ENCODE measurements at places on chromosomes 16 and 17.

- DNase-seq: no peak
Measured at GRCh38 chr17:79794659-79795511, 2.0 kb downstream of the CBX8 start.

GRCh38 chr17:76081295-76082210, 2.6 kb downstream of the ZACN start:
- no peak for DNase-seq

- DNase-seq: no peak
Measured at GRCh38 chr16:56783344-56783743, 53.4 kb downstream of the NUP93 start.

DNA sequence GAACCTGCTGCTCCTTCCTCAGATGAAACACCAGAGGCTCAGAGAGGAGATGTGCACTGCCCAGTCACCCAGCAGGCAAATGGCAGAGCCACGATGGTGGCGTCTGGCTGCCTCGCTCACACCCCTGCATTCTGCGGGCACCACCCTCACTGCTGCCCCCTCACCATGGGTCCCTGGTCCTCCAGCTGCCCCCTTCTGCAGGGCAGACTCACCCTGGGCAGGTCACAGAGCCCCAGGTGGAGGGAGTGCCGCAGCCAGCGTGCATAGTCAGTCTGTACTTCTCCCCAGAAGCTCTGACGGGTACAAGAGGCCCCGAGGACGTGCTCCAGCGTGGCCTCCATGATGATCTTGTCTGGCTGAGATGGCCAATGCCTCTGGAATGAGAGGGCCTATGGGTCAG, 52.9 kb downstream of the RMI2 start:
- DNase-seq: no peak

DNA sequence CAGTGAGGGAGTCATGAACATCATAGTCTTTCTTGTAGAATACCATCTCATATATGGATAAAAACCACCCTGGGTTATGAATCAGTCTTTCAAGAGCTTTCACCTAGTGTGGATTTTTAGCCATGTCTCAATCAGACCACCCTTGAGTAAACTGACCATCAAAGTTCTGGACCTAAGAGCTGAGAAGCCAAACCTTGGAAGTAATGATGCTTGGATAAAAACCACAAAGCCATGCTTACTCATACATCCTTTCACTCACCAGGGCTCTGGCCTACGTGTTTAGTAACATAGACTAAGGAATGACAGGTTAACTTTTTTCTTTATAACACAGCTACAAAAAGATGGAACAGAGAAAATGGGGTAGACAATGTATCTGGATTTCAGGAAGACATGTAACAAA, 167.2 kb downstream of the STX8 start:
- DNase-seq: no peak

DNA sequence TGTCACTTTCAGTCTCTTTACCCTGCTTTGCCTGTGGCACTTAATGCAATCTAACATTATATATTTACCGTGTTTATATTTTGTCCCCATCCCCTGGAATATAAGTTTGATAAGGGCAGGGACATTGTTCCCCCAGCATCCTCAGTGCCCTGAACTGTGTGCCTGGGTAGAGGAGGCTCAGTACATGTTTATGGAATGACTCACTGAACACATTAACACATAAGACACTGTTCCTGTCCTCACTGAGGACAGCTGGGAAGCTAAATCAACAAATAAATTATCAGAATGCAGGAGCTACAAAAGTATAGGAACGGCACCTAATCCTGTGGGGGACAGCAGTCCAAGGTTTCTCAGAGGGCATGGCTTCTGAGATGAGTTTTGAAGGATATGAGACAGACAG, 27.8 kb downstream of the GRIN2A start:
- DNase-seq: no peak

DNA sequence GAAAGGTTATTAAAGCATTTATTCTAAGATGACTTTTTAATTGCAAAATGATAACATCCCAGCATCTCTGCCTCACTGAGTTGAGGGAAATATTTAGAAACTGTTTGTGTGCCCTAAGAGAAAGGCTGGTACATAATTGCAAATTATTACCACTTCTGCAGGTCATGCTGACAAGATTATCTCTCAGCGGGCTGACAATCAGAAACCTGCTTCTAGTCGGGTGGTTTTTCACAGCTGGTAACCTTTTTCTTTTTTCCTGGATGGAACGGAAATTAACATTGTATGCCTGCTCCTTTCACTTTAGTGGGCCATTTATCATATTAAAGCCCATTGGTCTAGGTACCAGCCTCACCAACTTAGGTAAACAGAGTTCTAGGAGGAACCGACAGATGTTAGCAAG, 17.0 kb upstream of the NUDT7 start:
- no peak for DNase-seq

GRCh38 chr16:74903120-74903519, 81.8 kb downstream of the WDR59 start:
- no peak for DNase-seq

- no peak for DNase-seq
Measured at GRCh38 chr17:21459536-21459935, 83.4 kb downstream of the KCNJ12 start.

DNA sequence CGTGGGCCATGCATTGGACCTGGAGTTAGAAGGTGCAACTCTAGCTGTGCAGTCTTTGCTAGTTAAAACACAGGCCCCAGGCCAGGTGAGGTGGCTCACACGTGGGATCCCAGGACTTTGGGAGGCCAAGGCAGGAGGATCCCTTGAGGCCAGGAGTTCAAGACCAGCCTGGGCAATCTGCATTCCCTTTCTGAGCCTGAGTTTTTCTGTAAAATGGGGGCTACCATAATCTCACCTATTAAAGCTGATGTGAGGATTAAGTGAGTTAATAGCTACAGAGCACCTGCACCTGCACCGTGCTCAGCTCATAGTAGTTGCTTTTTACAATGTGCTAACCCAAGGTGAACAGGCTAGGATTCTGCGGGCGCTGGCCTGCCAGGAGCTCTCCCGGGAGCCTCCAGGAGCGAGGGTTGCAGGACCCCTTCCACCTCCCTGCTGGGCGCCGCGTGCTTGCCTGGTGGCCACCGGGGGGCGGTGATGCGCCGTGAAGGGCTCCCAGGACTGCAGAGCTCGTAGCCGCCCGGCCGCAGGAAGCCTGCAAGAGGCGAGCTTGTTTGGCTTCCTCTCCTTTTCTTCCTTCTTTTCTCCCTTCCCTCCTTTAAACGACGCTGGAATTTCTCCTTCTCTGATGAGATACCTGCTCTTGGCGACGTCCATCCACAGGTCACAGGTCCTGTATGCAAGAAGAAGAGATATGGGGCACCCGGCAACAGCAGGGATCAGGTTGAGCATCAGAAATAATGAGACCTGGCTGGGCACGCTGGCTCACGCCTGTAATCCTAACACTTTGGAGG, 51.3 kb downstream of the ZFP90 start:
- DNase-seq: no peak

- DNase-seq: no peak
Measured at GRCh38 chr16:61871837-61872777, 164.1 kb downstream of the CDH8 start.

GRCh38 chr17:14310605-14311004, 9.7 kb downstream of the HS3ST3B1 start:
- no peak for DNase-seq

DNA sequence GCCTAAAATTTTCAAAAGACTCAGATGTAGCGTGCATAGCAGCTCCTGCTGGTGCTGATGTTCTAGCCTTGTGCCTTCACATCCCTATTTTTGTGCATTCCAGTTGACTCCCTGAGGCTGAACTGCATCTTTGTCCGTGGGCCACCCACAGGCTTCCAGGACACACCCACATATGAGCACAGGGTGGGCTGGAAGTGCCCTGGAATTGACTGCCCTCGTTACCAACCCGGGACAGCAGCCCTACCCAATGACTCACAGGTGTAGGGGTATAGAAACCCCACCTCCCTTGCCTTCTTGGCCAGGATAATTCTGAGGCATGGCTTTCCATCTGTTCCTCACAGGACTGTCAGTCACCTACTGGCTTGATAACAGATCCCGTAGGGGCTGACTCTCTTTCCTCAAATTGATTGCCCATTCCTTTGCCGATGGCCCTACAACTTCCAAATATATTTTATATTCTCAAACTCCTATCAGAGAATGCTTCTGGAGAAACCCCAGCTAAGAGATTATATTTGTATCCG, 65.9 kb upstream of the CDH13 start:
- DNase-seq: no peak

- no peak for DNase-seq
Measured at GRCh38 chr16:77404775-77405174, 30.1 kb downstream of the ADAMTS18 start.

GRCh38 chr16:66926961-66927436, 1.7 kb upstream of the RRAD start:
- peak; percentile 36 for DNase-seq

GRCh38 chr16:3968551-3968950, 88.0 kb upstream of the CREBBP start:
- DNase-seq: no peak

GRCh38 chr17:46763416-46763815, 55.1 kb downstream of the WNT3 start:
- DNase-seq: no peak

- no peak for DNase-seq
Measured at GRCh38 chr17:27631411-27631760, 398 bp downstream of the LGALS9 start.

- no peak for DNase-seq
Measured at GRCh38 chr17:35540589-35541404, 3.3 kb upstream of the SLFN12L start.

DNA sequence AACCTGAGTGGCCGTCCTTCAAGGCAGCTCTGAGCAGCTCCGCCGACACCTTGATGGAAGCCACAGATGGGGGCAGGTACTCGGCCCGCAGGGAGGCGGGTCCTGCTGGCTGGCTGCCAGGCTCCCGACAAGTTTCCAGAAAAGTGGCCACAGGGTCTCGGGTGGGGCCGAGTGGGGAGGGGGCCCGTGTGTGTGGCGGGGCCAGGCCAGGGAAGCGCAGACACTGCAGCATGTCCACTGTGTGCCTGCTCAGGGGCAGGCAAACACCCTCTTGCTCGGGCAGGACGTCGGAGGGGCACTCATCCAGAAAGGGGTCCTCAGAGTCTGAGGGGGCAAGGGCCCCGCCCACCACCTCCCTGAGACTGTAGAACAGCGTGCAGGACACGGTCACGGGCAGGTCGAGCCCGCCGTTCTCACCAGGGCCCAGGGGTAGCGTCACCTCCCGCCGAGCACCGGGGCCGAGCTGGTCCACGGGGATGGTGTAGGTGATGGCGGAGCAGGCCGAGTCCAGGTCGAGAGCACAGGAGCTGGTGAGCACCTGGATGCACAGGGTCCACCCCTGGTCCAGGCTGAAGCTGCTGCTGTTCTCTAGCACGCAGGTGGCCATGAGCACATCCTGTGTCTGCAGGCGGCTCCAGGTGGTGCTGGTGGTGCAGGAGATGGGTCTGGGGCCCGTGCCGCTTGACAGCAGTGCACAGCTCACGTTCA, 5.1 kb downstream of the FAAP100 start:
- no peak for DNase-seq

DNA sequence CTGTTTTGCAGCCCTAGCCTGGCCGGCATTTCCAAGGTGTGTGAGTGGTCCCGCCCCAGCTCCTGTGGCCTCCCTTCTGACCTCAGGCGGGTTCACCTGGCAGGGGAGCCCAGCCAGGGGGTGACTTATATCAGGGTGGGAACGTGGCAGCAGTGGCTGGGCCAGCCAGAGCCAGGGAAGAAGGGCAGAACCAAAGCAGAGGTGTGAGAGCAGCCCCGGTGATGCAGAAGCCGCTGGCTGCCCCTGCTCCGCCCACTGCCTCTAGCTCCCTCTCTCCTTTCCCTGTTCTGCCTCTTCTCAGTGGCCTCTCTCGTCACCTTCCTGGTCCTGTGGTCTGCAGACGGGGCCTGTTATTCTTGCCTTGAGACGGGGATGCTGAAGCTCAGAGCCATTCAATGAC, 12.1 kb downstream of the MGAT5B start:
- no peak for DNase-seq

GRCh38 chr16:75304521-75305363, 53.3 kb upstream of the BCAR1 start:
- peak; percentile 1 for DNase-seq

GRCh38 chr17:6796017-6796886, 20.2 kb downstream of the FBXO39 start:
- DNase-seq: no peak

- no peak for DNase-seq
Measured at GRCh38 chr16:84295203-84295860, 654 bp downstream of the WFDC1 start.

DNA sequence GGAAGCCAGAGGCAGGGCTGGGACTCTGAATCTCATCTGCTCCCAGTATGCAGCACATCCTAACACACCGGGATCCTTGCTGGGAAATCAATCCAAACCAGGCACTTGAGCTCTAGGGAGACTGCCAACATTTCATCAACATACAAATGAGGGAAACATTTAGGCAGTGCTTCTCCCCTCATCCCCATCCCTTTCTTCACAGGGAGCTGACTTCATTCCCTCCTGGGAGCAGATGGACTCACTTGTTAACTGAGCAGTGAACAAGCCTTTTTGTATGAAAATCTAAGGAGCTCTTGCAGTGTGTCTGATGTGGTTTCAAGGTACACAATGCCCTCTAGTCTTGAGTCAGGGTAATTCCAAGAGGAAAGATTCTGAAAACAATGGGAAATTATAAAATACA, 96.3 kb downstream of the TMEM114 start:
- no peak for DNase-seq

GRCh38 chr17:44840936-44841335, 6.7 kb upstream of the HIGD1B start:
- no peak for DNase-seq

GRCh38 chr16:51813609-51814008, 662.5 kb upstream of the SALL1 start:
- DNase-seq: no peak

DNA sequence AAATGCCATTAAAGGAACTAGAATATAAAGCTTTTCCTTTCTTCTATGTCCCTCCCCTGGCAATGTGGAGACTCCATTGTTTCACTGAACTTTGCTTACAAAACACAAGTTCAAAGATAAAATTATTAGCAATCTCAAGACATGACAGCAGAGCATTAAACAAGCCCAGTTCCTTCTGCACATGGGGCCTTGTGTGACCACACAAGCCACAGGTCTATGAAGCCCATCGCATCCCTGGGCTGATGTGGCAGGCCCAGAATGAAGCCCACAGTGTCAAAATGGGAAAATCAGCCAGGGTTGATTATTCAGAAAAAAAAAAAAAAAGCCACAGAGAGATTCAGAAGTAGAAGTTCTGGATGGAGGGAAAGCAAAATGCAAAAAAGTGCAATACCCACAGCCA, 12.9 kb upstream of the SLC39A11 start:
- no peak for DNase-seq

- DNase-seq: no peak
Measured at GRCh38 chr16:84356591-84357116, 11.7 kb upstream of the ATP2C2 start.
